Dermis blood vessel endothelial cell (primary cell): ENCODE measurements at places on chromosomes 5 and 9. TPM values are rescaled to one million over a fixed set of nuclear protein-coding genes. Genes with fewer than 3 reads are reported as not detected.

The C9orf153 gene
- 0.14 TPM in 1 of 2 replicates, not detected in the other for total RNA-seq

The LCN9 gene
- total RNA-seq: not detected in 2 replicates

The LVRN gene
- total RNA-seq: 0.17 and 0.23 TPM in 2 replicates

The DNAJB5 gene
- total RNA-seq: 3.4 and 3.6 TPM in 2 replicates

The TICAM2 gene
- total RNA-seq: 0.17 and 0.93 TPM in 2 replicates

The FOXI1 gene
- not detected in 2 replicates for total RNA-seq

The ALDH7A1 gene
- 26.7 and 28.7 TPM in 2 replicates for total RNA-seq

The PCDHGA7 gene
- total RNA-seq: 1.0 and 1.3 TPM in 2 replicates

The SPATA31A7 gene
- total RNA-seq: not detected in 2 replicates

The SLC27A6 gene
- 0.14 TPM in 1 of 2 replicates, not detected in the other for total RNA-seq

The CYLC2 gene
- not detected in 2 replicates for total RNA-seq

The BTNL3 gene
- not detected in 2 replicates for total RNA-seq

The PDE6A gene
- 0.05 TPM in 1 of 2 replicates, not detected in the other for total RNA-seq

The TEK gene
- total RNA-seq: 119 and 159 TPM in 2 replicates

The BRD3OS gene
- total RNA-seq: 5.4 and 15.8 TPM in 2 replicates

The TUSC1 gene
- 9.4 and 13.1 TPM in 2 replicates for total RNA-seq

The TRAF2 gene
- total RNA-seq: 20.6 and 24.2 TPM in 2 replicates

The PRRX2 gene
- 0.56 and 1.2 TPM in 2 replicates for total RNA-seq

The SLC4A9 gene
- not detected in 2 replicates for total RNA-seq

The SLCO4C1 gene
- 0.14 and 0.17 TPM in 2 replicates for total RNA-seq

The F12 gene
- 0.85 and 1.3 TPM in 2 replicates for total RNA-seq

The SEMA5A gene
- total RNA-seq: 0.14 and 0.17 TPM in 2 replicates

The C8G gene
- 1.7 TPM in 1 of 2 replicates, not detected in the other for total RNA-seq

The CCNO gene
- total RNA-seq: not detected in 2 replicates

The SPINK1 gene
- not detected in 2 replicates for total RNA-seq

The SLC6A19 gene
- total RNA-seq: not detected in 2 replicates

The SPACA9 gene
- 1.3 and 1.4 TPM in 2 replicates for total RNA-seq

The IL5 gene
- not detected in 2 replicates for total RNA-seq

The PCDHB11 gene
- total RNA-seq: 0.17 and 0.19 TPM in 2 replicates

The CNOT6 gene
- 21.6 and 44.6 TPM in 2 replicates for total RNA-seq

The PCDHGB5 gene
- 11.9 and 16.7 TPM in 2 replicates for total RNA-seq

The HBEGF gene
- 30.6 and 33.4 TPM in 2 replicates for total RNA-seq

The TMC1 gene
- 0.74 and 3.4 TPM in 2 replicates for total RNA-seq

The BSPRY gene
- not detected in 2 replicates for total RNA-seq

The CCL27 gene
- not detected in 2 replicates for total RNA-seq

The IDNK gene
- 4.1 and 5.5 TPM in 2 replicates for total RNA-seq

The ZDHHC11B gene
- 0.17 TPM in 1 of 2 replicates, not detected in the other for total RNA-seq

The TNC gene
- 1.8 and 5.1 TPM in 2 replicates for total RNA-seq

The SHC3 gene
- 0.05 and 0.17 TPM in 2 replicates for total RNA-seq

The CCDC180 gene
- total RNA-seq: 0.37 and 1.4 TPM in 2 replicates

The NOXA1 gene
- total RNA-seq: 1.5 and 2.6 TPM in 2 replicates
